Natural killer cell treated with Interleukin-12 subunit alpha and Interleukin-12 subunit beta and Interleukin-15 and Interleukin-18, amount 100 ng/mL, for 72 hours (primary cell): ENCODE measurements at places on chromosomes 4 and X. TPM values are rescaled to one million over a fixed set of nuclear protein-coding genes. Genes with fewer than 3 reads are reported as not detected.

DNA sequence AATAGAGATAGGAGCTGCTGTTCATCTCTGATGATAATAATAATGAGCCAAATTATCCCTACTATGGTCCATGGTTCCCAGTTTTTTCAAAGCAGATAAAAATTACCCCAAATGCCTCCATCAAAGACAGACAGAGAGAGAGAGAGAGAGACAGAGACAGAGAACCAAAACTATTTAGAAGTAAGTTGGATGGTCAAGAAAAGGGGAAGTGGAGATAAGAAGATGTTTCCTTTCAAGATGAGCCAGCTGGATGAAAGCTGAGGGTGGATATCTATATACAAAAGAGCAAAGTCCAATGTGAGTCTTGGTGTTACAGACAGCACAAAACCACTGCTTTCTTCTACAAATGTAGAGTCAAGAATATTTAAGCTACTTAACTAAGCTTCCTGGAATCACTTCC lies 173.9 kb downstream of the GRIA3 start:
- H3K36me3 ChIP-seq = no peaks in the 10 kb centered on the region
- no peak overlapping the region for H3K27ac ChIP-seq
- peaks cover 7% of the 10 kb centered on the region for H3K27me3 ChIP-seq
- no peak overlapping the region for H3K4me3 ChIP-seq
- no peak for DNase-seq

DNA sequence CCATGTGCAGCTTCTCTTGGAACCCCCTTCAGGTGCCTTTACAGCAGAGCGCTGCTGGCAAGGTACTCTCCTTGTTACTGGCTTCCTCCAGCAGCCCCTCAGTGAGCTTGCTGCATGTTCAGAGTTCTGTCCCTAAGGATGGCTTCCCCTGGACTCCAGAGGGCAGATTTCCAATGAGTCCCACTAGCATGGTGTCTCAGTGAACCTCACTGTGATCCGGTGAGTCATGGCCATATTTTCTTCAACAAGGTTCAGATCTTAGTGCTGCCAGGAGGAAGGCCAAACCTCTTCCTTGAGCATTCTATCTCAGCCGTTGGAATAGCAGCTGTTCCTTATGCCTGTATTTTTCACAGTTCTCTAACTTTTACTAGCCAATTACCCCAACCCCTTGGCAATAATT lies 98.8 kb downstream of the CASK start:
- H3K36me3 ChIP-seq = peaks cover 4% of the 10 kb centered on the region
- H3K4me1 ChIP-seq = peaks cover 7% of the 10 kb centered on the region

The CCDC149 gene
- total RNA-seq = not detected

DNA sequence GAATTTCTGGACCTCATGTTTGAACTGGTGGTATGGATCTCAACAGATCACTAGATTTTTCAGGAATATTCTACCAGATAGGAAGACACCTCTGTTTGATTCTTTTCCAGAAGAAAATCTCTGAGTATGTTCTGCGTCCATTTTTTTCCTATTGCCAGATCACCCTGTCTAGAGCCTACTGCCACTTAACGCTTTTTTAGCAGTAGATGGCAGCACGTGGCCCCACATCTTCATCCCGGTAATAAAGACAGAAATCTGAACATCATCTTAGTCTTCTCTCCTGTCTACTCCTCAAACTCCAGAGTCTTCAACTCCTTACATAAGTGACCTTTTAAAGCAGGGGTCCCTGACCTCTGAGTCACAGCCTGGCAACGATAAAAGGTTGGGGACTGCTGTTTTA lies 184.7 kb downstream of the TMA16 start:
- no peak for DNase-seq
- no peaks in the 10 kb centered on the region for H3K4me1 ChIP-seq
- peaks cover 4% of the 10 kb centered on the region for H3K27me3 ChIP-seq

GRCh38 chr4:48311896-48312295 lies 29.4 kb upstream of the SLAIN2 start:
- H3K27ac ChIP-seq = no peak overlapping the region
- no peak for DNase-seq
- no peaks in the 10 kb centered on the region for H3K36me3 ChIP-seq
- no peaks in the 10 kb centered on the region for H3K4me1 ChIP-seq

The MAGEB2 gene
- total RNA-seq = not detected

The MAGEA8 gene
- not detected for total RNA-seq

DNA sequence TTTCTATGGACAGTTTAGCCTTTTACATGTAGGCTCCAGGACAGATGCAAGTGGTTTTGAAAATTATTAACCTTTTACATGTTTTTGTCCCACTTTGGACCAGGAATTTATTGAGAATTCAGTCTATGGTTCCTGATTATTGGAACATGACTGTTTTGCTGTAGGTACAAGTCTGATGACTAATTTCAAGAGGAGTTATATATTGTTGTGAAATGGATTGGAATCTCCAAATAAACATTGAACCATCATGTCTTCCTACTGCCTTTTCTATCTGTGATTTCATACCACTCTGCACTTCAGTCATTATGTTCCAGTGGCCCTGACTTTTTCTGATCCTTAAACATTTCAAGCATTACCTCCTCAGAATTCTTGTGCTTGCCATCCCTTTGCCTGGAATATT lies 35.9 kb downstream of the TBC1D19 start:
- no peak for DNase-seq
- H3K4me3 ChIP-seq = no peak overlapping the region
- H3K36me3 ChIP-seq = no peaks in the 10 kb centered on the region
- no peaks in the 10 kb centered on the region for H3K27me3 ChIP-seq

GRCh38 chr4:55706541-55706940 lies 70.4 kb upstream of the NMU start:
- H3K4me1 ChIP-seq = no peaks in the 10 kb centered on the region
- no peak overlapping the region for H3K4me3 ChIP-seq
- no peaks in the 10 kb centered on the region for H3K36me3 ChIP-seq
- peaks cover 15% of the 10 kb centered on the region for H3K27me3 ChIP-seq

The LINC00632 gene
- total RNA-seq = 1.0 TPM

The SLC49A3 gene
- 10.5 TPM for total RNA-seq

GRCh38 chr4:86901864-86902263 lies 9.6 kb upstream of the C4orf36 start:
- DNase-seq = no peak
- H3K4me1 ChIP-seq = no peaks in the 10 kb centered on the region
- H3K4me3 ChIP-seq = no peak overlapping the region
- H3K27ac ChIP-seq = no peak overlapping the region
- H3K27me3 ChIP-seq = no peaks in the 10 kb centered on the region
- H3K36me3 ChIP-seq = no peaks in the 10 kb centered on the region

GRCh38 chr4:73964862-73965611 lies 16.8 kb downstream of the PF4 start:
- H3K27me3 ChIP-seq = no peaks in the 10 kb centered on the region
- H3K4me3 ChIP-seq = no peak overlapping the region
- DNase-seq = no peak
- no peaks in the 10 kb centered on the region for H3K36me3 ChIP-seq
- H3K27ac ChIP-seq = no peak overlapping the region

The SEPSECS gene
- 11.7 TPM for total RNA-seq

DNA sequence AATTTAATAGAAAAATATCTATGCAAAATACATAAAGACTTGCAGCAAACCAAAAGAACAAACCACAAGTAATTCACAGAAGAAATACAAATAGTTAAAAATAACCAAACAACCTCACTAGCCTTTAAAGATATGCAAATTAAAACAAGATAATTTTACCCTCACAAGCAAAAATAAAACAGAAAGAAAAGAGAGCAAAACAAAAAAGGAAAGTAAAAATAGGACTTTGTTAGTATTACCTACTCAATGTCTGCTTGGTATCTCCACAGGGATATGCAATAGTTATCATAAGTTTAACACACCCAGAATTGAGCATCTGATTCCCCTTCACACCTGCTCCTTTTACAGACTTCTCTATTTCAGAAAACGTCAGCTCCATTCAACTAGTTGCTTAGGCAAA lies 737.5 kb upstream of the MAGEB2 start:
- no peak for DNase-seq
- H3K36me3 ChIP-seq = no peaks in the 10 kb centered on the region
- H3K27me3 ChIP-seq = no peaks in the 10 kb centered on the region
- H3K4me1 ChIP-seq = no peaks in the 10 kb centered on the region
- no peak overlapping the region for H3K27ac ChIP-seq
- H3K4me3 ChIP-seq = no peak overlapping the region

DNA sequence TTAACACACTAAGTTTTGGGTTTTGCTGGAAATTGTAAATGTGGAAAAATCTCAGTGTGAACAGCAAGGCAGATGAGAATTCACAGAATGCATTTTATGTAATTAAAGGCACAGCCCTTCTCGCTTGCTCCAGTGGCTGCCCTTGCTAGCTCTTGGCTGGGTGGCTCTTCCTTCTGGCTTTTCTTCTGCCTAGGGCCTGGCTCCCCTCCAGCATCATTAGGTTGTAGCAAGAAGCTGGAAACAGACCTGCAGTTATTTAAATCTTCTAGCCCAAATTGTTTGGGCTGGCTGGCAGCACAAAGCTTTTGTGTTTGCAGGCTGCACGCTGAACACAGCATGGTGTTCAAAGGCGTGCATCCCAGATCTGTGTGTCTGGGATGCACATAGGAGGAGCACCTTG lies 56.5 kb downstream of the LIMCH1 start:
- peaks cover 4% of the 10 kb centered on the region for H3K27me3 ChIP-seq
- no peaks in the 10 kb centered on the region for H3K36me3 ChIP-seq
- no peak overlapping the region for H3K4me3 ChIP-seq
- H3K27ac ChIP-seq = no peak overlapping the region
- H3K4me1 ChIP-seq = no peaks in the 10 kb centered on the region

DNA sequence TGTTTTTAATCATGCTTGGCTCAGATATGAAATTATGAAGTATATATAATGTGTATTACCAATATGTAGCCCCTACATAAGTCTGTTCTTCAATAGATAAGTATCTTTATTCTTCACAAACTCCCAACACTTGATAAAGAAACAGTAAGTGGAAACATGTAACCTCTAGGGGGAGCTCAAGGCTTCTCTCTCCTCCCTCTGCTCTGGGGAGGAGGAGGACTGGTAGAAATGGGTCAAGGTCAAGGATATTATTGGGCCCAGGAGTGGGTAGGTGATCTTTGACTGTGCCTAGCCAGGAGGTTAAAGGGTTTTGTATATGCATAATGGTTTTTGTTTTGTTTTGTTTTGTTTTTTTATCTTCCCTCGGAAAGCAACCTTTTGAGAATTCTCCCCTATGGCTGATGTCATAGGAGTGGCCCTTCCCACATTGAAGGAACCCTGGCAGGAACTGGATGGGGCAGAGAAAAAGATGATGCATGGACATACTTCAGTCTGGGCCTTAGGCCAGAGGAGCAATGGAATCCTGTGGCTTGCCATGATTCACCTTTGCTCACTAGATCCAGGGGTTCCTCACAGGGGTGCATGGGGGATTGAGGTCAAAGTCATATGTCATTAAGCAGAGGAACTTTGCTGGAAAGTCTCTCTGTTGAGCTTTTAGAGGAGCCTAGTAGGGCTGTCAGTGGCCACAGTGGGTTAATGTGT lies 460.3 kb downstream of the MID1IP1 start:
- DNase-seq = no peak
- no peak overlapping the region for H3K27ac ChIP-seq
- no peaks in the 10 kb centered on the region for H3K4me1 ChIP-seq
- no peaks in the 10 kb centered on the region for H3K36me3 ChIP-seq

- no peak overlapping the region for H3K4me3 ChIP-seq
- no peak overlapping the region for H3K27ac ChIP-seq
- no peaks in the 10 kb centered on the region for H3K36me3 ChIP-seq
- H3K4me1 ChIP-seq = peaks cover 9% of the 10 kb centered on the region
- H3K27me3 ChIP-seq = no peaks in the 10 kb centered on the region
Observed at GRCh38 chrX:72027024-72027913, 104.4 kb downstream of the RTL5 start.

DNA sequence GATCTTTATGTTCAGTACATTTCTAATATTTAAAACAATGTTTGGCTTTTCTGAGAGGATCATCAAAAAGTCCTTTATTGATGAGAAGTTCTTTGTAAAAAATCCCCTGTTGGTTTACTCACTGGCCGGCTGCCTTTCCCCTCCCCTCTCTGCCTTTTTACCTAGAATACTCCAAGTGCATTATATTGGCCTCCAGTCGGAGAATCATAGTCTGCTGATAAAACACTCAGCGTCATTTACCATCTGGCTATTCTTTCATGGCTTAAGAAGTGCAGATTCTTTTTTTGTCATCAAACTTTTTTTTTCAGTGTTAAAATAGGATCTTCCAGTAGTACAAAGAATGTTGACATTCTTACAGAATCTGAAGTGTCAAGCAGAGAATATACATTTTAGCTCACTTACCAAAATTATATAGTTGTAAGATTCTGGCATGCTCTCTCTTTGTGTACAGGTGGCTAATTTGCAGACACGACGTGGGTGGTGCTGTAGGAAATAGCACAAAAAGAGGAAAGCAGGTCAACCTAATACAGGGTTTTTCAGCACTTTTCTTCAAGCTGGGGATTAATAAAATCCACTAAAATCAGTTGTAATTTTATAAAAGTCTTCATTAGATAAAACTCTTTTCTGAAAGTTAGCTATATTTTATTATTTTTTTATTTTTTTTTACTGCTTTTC lies 731.8 kb downstream of the KCTD8 start:
- H3K36me3 ChIP-seq = no peaks in the 10 kb centered on the region
- no peak for DNase-seq
- H3K27ac ChIP-seq = no peak overlapping the region
- no peaks in the 10 kb centered on the region for H3K27me3 ChIP-seq
- no peak overlapping the region for H3K4me3 ChIP-seq
- H3K4me1 ChIP-seq = no peaks in the 10 kb centered on the region

The CFAP99 gene
- not detected for total RNA-seq

The BRS3 gene
- not detected for total RNA-seq

GRCh38 chr4:172876394-172876793 lies 292.2 kb upstream of the GALNT7 start:
- H3K4me3 ChIP-seq = no peak overlapping the region
- no peak for DNase-seq
- no peaks in the 10 kb centered on the region for H3K4me1 ChIP-seq
- no peak overlapping the region for H3K27ac ChIP-seq

- H3K4me1 ChIP-seq = peaks cover 58% of the 10 kb centered on the region
- no peaks in the 10 kb centered on the region for H3K27me3 ChIP-seq
- no peaks in the 10 kb centered on the region for H3K36me3 ChIP-seq
- no peak overlapping the region for H3K4me3 ChIP-seq
- no peak overlapping the region for H3K27ac ChIP-seq
Observed at GRCh38 chr4:83255584-83255983, 29.0 kb downstream of the COQ2 start.

GRCh38 chrX:72635930-72636329 lies 63.3 kb upstream of the HDAC8 start:
- no peaks in the 10 kb centered on the region for H3K36me3 ChIP-seq
- H3K27ac ChIP-seq = no peak overlapping the region
- H3K27me3 ChIP-seq = peaks cover 14% of the 10 kb centered on the region
- no peaks in the 10 kb centered on the region for H3K4me1 ChIP-seq

DNA sequence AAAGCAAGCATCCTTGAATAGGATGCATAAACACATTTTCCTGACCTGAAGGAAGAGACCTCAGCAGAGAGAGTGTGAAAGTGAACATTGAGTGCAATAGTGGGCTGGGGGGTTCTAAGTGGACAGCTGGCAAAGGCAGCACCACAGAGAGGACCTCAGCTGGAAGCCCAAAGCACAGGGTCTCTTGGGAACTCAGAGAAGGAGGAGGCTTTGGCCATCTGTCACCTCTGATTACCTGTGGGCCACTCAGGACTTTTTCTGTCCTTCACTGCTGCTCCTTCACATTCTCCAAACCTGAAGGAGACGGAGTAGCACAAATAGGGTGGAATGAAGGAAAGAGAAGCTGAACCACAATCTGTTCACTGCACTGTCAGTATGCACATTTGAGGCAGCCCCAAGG lies 37.9 kb upstream of the FAT4 start:
- no peak for DNase-seq
- H3K4me1 ChIP-seq = no peaks in the 10 kb centered on the region
- no peak overlapping the region for H3K27ac ChIP-seq
- no peaks in the 10 kb centered on the region for H3K27me3 ChIP-seq
- H3K36me3 ChIP-seq = no peaks in the 10 kb centered on the region
